ENCODE measurements at places on chromosomes 4 and X.

DNA sequence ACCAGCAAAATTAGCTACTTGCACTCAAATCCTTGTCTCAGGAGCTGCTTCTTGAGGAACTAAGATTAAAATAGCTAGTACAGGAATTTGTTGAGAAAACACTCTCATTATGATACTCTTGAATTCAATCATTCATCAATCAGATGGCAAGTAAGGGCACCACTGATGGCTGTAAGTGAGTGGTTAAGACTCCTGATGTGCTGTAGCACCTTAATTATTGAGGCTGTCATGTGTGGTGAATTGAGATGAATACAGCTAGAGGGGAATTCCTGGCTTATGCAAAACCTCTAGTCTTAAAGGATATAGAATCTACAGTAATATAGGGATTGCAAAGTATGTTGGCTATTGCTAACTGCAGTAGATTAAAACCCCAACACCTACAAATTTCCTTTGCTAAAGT, 509.1 kb downstream of the IQCM start:
- DNase-seq: no peak

DNA sequence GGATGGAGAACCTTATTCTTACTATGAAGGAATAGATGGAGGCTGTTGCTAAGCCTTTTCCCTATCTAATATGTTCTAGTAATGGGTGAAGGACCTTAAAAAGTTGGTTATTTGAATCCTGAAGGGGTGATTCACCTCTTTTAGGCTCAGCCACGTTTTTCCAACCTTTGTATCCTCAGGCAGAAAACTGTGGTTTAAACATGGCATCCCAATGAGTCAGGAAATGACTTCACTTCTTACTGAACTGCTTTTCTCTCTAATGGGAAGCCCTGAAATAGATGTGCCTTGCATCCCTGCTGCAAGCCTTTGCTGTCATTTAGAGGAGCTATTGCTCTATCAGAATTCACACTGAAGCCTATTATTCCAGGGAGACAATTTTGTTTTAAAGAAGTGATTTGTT, 191.0 kb upstream of the ARX start:
- no peak for DNase-seq

DNA sequence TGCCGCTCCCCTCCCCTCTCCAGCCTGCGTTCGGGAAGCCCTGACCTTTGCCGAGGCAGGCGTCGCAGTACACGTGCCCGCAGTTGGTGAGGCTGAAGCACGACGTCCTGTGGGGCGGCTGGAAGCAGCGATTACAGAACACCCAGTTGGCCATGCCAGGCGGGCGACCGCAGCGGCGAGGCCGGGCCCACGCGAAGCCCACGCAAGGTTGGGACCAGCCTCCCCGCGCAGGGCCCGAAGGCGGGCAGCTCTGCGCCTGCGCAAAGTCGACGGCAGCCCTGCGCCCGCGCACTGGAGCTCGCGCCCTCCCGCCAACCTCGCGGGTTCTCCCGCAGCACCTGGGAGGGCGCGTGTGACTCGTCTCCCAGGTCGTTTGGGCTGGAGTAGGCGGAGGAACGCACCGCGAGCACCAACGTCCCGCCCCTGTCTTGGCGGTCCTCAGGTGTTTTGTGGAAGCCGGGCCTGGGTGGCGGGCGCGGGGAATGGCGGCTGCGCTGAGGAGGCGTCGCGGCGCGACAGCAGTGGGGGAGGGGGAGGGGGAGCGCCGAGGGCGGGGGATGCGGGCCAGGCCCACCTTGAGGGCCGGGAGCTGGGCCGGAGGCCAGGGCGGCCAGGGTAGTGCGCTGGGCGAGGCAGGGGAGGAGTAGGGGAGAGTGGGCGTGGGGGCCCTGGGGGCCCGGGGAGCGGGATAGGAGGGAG, at the start of gene RNF212:
Gene RNF212 (minus strand): TSS at position 254 of the 699 bp plus-strand sequence. CDS start 100 bp downstream, at position 154.
- peak; percentile 16 for DNase-seq

DNA sequence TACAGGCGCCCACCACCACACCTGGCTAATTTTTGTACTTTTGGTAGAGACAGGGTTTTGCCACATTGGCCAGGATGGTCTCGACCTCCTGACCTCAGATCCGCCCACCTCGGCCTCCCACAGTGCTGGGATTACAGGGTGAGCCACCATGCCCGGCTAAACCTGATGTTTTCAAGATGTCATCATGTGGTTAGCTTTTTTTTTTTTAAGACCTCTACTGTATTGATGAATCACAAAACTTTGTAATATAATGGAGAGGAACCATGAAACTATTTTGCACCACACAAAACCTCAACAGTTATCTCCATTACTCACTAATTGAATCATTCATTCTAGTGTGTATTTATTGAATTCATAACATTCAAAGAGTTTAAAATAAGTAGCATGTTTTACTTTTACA, 94.7 kb upstream of the NEIL3 start:
- no peak for DNase-seq

DNA sequence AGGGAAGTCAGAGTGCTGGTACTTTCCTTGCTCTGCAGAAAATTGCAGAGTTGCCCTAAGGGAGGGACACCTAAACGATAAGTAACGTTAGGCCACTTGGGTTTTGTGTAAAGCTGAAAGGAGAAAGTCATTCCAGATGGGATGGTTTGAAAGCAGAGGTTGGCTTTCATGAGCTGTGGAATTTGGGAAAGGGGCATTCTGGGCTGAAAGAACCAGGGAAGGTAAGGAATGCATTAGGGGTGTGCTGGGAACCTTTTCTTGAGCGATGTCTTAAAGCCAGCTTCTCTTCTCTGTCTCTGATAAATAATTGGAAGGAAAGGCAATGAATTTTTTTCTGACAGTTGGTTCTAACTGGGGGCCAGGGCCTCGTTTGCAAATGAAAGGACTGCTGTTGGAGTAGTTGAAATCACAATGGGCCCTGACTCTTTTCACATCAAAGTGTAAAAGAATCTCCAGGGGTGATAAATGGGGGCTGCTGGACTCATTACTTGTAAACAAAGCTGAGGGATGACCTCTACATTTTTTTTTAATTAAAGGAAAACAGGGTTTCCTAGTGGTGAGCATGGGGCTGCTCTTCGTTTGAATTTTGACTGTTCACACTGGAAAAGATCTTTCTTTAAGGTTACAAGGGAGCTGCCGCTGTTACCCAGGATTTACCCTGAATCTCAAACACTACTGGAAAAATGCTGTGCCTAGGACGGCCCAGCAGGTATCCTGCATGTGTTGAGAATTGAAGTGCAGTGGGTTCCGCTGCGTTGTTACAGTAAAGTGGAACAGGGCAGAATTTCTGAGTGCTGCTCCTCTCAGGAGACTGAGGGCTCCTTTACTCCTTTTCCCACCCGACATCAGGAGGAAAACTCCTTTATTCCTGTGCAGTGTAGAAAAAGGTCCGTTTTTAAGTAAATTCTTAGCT, 25.0 kb downstream of the AFF1 start:
- DNase-seq: no peak

DNA sequence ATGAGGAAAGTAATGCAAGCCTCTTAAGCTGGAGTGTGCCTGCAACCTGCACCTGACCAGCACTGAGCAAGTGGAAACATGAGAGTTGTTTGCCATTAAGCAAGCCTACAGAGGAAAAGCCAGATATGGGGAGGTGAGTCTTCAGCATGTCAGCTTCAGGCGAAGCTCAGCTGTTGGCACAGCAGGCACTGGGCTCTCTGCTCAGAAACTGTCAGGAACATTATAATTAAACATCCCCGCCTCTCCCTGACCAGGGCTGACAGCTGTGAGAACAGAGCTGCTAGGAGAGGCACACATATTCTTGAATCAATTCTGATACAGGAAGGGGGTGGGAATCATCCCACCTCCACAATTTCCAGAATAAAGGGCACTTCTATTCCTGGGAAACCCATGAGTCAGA, 19.0 kb upstream of the DCX start:
- no peak for DNase-seq

Measured in activated effector memory CD4-positive, alpha-beta T cell treated with Interleukin-2 at 50 U/mL for 16 hours (primary cell).